ENCODE measurements at places on chromosomes 2 and 18.

- peak; percentile 86 for DNase-seq
These were observed 1.8 kb upstream of the SATB2 start for GRCh38 chr2:199459286-199460100.

GRCh38 chr2:161237392-161238264 lies 70.6 kb upstream of the PSMD14 start:
- DNase-seq, result peak; percentile 54

GRCh38 chr2:218406949-218407618 lies 7.4 kb downstream of the CTDSP1 start:
- DNase-seq, result peak; percentile 71

- DNase-seq, result no peak
These were observed 30.5 kb upstream of the MAL start for GRCh38 chr2:94994914-94995552.

GRCh38 chr2:210567279-210567678 lies 10.9 kb downstream of the CPS1 start:
- DNase-seq, result no peak

- DNase-seq, result no peak
These were observed 137.5 kb downstream of the TPO start for GRCh38 chr2:1550658-1551316.

DNA sequence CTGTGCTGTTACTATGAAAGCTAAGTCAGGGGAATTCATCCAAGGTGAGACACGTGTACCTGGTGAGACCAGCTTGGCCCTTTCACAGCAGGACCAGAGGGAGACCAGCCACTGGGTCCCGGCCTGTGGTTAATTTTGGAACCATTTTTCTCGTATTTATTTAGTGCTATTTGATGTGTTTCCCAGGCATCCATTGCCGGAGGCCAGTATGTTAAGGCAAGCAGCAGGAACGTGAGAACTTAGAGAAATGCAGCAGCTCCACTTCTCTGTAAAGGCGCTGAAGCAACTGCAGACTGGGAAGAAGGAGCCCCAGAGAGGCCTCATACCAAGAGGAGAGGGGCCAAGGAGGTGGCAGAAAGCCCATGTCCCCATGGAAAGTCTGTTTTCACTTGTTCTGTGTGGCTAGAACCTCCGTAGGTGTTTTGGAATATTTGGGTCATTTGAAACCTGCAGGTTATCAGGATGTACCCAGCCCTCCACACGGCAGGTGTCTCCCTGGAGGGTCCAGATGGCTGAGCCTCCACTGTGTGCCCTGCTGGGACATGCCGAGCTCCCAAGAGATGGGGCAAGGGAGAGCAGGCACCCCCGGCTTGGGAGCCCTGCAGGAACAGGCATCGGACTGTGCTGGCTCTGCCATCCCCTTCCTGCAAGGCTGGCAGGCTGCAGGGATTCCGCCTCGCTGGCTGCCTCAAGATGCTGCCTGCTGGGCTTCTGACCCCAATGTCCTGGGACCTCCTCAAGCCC lies 256.0 kb upstream of the RAB6C start:
- DNase-seq, result no peak

- DNase-seq, result no peak
These were observed 255.3 kb upstream of the SIX2 start for GRCh38 chr2:45264227-45265225.

- no peak for DNase-seq
These were observed 38.9 kb downstream of the MRPL33 start for GRCh38 chr2:27810455-27810854.

All from gastrocnemius medialis (tissue), 4 donors.